Hematopoietic multipotent progenitor cell treated with erythropoietin and hydrocortisone succinate and interleukin-3 and kit ligand, for 4 days (in vitro differentiated cells): ENCODE measurements at places on chromosomes 4 and X.
A peak's percentile ranks its signal among the peaks of the same experiment; 100 is the strongest.

DNA sequence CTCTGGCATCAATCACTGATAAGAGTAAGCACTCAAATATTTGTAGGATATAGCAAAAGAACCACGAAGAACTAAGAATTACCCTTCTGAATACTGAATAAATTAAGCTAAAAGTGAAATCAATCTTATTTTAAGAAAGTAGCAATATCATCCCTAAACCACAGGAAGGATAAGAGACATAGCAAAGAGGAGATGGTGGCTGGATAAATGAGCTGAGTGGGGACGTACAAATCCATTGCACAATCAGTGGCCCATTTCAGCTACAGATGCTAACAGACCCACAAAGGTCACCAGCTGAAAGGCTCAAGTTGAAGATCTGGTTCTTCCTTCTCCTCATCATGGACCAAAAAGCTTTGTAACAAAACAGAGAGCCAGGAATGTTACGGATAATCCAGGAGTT is 77.1 kb downstream of the SLC9A7 start:
- DNase-seq, result peak; percentile 30

- DNase-seq, result no peak
Measured at GRCh38 chr4:69147334-69147733, 51.1 kb downstream of the UGT2B7 start.

DNA sequence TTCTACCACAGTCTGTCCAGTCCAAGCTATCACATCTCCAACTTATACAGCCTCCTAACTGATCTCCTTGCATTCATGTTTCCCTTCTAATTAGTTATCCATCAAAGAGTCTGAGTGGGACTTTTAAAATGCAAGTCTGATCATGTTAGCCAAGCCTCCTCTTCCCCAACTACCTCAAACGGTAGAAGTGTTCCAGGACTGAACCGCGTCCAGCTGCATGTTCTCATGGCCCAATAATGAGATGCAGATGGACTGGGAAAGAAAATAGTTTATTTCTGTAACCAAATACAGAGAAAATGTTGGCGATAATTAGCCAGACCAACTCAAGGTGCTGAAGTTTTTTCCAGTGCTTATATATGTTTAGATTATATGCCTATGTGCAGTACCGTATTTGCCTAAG is 46.6 kb upstream of the PPP1R2C start:
- DNase-seq, result no peak

DNA sequence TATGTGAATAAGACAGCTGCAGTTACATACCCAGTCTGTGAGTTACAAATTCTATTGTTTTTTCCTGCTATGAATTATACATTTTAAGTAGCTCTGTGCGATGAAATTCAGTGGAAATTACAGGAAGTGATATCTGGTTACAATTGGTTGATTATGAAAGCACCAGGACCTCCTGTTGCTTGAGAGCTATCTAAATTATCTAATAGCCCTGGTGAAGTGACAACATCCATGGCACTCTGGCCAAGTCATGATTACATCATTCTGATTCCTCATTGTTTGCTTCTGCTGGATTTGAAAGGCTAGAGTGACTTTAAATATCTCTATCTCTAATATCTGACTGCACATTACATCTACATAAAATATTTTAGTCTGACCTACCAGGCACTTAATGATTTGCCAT is 515.0 kb downstream of the CFAP47 start:
- no peak for DNase-seq

DNA sequence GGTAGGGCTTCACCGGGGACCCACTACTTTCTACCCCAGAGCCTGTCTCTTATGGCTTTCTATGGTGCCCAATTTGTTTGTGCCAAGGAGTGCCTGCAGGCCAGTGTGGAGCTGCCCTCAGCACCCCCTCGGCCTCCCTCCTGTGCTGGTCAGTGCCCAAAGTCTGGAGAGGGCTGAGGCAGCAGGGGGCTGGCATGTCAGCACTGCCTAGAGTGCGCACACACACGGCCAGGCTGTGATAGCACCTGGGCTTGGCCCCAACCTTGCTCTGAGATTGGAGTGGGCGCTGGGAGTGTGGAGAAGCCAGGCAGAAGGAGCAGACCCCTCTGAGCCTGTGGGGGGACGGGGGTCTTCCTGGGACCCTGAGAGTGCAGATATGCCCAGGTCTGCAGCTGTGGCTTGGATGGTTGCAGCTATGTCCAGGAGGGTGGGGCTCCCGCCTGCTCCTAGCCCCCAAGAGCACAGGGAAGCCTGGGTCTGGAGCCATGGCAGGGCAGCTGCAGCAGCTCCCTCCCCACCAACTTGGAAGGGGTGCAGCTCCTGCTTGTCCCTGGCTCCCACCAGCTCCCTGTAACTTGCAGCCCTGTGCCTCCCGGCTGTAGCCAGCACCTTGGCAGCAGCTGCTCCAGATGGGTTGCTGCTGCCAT is 46.3 kb downstream of the GAGE1 start:
- no peak for DNase-seq

- DNase-seq, result peak; percentile 64
Measured at GRCh38 chrX:48475296-48475695, 703 bp upstream of the FTSJ1 start.

DNA sequence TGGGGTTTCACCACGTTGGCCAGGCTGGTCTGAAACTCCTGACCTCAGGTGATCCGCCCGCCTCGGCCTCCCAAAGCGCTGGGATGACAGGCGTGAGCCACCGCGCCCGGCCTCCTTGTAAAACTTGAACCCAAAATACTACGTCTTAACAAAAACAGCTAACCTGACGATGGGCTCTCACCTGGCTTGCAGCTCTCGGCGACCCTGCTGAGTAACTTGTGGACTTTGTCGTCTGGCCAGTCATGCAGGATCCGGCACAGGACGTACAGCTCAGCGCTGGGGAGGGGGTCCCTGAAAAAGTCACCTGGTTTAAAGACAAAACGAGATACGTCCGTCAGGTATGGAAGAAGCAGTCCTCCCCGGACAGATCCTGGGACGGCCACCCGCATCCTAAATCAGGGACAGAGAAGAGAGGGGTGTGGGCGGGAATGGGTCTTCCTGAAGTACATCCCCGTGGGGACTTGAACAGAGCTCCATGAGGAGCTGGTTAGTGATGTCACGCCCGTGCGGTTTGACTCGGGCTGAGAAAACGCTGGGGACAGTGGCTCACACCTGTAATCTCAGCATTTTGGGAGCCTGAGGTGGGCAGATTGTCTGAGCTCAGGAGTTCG is 20.7 kb upstream of the SLC25A6 start:
- DNase-seq, result no peak

GRCh38 chr4:40238700-40239548 is 42.1 kb downstream of the RHOH start:
- peak; percentile 79 for DNase-seq

DNA sequence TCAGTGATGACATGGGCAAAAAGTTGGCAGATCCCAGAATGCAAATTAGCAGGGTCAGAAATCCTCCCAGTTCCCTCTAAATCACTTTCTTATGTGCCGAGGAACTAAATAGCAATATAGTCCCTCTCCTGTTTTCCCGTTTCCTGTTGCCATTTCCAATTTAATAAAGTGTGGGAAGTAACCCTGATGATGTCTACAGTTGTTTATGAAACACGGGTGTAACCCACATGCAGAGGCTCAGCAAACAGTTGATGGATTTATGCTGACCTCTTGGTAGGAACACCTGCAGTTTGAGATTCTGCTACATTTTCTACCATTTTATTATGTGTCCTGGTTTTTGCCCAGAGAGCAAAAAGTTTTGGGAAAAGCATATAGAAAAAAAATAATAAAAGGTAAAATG is 56.7 kb downstream of the FGFBP1 start:
- DNase-seq, result no peak

GRCh38 chr4:85603437-85604336 is 128.7 kb downstream of the ARHGAP24 start:
- DNase-seq, result no peak

DNA sequence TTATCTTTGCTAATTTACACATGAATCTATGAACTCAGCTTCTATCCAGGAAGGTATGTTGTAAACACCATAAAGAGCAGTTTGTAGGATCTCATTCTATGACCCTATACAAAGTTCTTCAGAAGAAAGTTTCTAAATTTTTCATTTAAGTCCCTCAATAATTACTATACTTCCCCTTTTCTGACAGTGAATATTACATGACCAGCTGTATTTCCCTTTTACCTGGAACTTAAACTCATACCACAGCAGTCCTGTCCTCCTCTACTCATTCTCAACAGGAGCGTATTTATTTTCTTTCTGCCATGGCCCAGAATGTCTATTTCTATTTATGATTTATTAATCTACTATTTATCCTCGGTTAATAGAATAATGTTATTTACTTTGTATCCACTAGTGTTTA is 15.8 kb downstream of the RASGEF1B start:
- DNase-seq, result peak; percentile 40

DNA sequence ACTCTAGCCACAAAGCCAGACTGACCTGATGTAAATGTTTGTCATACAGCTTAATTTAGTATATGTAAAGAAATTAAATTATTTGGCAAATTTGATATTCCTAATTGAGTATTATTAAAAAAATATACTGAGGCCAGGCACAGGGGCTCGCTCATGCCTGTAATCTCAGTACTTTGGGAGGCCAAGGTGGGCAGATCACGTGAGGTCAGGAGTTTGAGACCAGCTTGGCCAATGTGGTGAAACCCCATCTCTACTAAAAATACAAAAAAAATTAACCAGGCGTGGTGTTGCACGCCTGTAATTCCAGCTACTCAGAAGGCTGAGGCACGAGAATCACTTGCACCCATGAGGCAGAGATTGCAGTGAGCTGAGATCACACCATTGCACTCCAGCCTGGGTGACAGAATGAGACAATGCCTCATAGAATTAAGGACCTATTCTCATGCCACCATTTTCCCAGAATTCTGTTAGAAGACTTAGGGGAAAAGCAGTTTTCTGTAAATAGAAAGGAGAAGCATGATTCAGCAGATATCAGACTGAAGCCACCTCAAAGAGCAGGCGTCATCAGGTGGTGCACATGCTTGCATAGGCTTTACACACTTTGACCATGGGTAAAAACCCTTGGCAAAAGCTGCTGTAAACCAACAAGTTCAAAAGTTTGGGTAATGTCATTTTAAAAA is 6.1 kb downstream of the UBQLN2 start:
- DNase-seq, result peak; percentile 38

- DNase-seq, result peak; percentile 29
Measured at GRCh38 chr4:87014284-87014782, 79.5 kb downstream of the AFF1 start.

GRCh38 chrX:13397878-13398818 is 78.3 kb upstream of the ATXN3L start:
- DNase-seq, result no peak

GRCh38 chrX:135389717-135390116 is 32.0 kb upstream of the SMIM10L2A start:
- DNase-seq, result no peak

GRCh38 chrX:103754401-103754800 is 22.2 kb upstream of the PLP1 start:
- DNase-seq, result no peak

DNA sequence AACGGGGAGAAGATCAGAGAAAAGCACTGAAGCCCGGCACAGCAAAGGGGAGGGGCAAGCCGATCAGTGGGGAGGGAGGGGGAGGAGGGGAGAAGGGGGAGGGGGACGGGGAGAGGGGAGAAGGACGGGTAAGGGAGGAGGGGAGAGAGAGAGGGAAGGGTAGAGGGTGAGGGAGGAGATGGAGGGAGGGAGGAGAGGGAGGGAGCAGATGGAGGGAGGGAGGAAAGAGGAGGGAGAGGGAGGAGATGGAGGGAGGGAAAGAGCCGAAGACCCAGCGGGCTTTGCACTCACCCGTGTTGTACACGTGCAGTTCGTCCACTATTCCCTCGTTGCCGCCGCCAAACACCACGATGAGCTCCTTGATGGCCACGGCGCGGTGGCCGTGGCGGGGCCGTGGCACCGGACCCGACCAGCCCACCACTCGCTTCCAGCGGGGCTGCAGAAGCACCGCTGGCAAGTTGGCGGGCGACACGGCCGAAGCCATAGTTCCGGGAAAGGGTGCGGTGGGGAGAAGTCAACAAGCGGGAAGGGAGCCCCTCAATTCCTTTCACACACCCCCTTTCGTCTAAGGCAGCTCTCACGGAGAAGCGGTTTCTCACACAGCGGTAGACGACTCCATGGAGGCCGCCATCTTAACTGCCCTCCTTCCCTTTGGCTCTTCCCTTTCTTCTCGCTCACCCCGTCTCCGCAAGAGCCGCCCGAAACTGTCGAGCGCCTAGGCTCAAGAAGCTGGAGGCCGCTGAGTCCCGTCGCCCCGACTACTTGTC is 1.1 kb downstream of the HCFC1 start:
- DNase-seq, result peak; percentile 88

- DNase-seq, result no peak
Measured at GRCh38 chr4:154329939-154330338, 161.7 kb downstream of the DCHS2 start.

- no peak for DNase-seq
Measured at GRCh38 chr4:128454881-128455280, 167.3 kb upstream of the PGRMC2 start.

DNA sequence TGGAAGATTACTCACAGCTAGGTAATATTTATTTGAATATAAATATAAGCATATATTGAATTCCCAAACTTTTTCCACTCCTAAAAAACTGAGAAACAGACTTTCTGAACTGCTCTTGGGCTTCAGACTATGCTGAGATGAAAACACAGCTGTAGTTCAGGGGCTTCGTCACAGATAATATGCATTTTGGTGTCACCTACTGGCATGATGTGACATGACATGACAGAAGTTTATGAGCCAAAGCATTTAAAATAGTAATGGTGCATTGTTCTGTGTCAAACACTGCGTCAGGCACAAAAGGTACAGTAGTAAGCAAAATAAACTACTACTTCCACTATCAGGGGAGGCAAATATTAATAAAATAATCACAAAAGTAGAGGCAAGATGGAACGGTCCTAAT is 171.3 kb downstream of the BTC start:
- DNase-seq, result peak; percentile 90

DNA sequence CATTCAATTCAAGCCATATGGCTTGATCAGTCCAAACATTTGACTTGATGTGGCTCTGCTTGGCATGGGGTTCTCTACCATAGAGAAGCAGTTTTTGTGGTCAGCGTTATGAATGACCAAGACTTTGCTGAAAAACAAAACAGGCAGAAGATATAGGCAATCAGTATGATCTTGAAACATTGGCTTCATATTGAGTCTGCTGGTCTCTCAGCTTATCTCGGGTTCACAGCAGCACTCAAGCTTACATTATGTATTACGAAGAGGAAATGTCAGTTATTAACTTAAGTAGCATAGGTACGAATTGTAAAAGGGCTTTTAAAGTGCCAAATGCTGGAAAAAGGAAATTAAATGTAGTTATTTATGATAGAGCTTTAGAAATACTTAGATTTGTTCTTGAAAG is 99.0 kb downstream of the AFF2 start:
- peak; percentile 85 for DNase-seq

- DNase-seq, result no peak
Measured at GRCh38 chr4:39759569-39759968, 61.6 kb downstream of the UBE2K start.

DNA sequence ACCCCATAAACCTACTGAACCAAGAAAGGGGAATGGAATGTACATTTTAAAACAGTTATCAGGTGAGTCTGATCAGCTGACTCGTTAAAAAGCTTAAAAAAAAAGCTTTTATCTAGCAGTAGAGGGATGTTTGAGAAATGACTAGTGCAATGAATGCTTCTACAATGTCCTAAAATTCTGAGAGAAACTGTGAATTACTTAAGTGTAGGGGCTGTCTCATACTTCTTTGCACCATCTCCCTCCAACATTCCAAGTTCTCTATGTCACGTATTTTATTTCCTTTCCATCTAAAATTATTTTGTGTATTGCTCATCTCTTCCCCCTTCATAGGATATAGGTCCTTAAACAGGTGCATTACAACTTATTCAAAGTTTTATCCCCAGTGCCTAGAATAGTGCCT is 11.9 kb upstream of the AREG start:
- no peak for DNase-seq
